Cortex of kidney (tissue), 1 donor: ENCODE measurements at places on chromosomes 5 and 9.

DNA sequence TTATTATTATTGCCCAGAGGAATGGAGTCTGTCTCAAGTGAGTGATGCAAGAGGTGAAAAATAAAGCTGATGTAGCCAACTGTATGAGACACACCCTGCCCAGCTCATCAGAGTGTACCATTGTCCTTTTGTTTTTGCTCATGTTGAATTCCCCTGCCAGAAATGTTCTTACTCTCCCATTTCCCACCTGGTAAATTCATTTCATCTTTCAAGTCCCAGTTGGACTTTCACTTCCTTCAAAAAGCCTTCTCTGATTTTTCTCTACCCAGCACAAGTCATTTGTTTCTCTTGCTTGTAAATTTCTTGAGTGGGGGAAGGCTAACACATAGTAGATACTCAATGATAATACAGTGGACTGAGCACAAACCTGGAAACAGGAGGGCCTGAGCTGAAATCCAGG, 394.5 kb upstream of the ZNF462 start:
- no peak for DNase-seq

DNA sequence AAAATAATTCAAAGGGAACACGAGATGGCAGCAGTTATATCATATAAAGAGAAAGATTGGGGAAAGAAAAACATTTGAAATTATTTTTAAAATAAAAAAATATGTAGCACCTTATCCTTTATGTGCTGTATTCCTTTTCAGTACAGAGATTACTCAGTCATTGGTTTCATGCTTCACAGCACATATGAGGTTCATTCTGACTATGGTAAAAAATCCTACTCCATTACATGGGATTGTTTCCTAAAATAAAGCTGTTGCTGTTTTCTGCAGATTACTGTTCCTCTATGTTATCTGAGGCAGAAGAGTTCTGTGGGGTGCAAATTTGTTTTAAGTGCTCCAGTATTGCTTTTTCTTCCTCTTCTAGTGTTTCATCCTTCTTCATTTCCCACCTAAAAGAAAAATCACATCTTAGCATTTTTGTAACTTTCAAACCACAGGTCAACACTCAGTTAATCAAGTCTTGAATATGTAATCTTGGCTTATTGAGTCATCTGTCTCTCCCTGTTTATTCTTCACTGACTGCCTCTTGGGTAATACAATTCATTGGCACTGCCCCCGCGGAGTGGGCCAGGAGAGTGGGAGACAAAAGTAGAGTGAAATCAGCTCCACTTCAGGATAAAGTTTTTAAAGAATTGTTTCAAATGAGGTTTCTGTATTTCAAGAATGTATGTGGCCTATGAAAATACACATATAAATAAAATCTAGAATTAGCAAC, 412.5 kb upstream of the POU5F2 start:
- no peak for DNase-seq

DNA sequence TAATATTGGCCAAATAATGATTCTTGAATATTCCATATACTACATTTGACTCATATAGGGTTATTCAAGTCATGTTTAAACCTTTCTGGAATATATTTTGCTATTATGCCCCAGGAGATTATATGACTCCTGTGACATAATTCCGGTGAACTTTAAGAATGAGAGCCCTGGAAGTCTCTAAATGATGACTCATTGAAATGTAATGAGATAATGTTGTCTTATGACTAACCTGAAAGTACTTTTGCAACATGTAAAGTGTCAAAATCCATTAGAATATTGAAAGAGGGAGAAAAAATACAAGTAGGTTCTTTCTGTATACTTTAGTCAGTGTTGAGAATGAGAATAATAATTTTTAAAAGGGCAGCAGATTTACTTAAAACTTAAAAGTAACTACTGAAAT, 830.4 kb downstream of the MAT2B start:
- no peak for DNase-seq

GRCh38 chr9:113620377-113621161, 157.0 kb downstream of the RGS3 start:
- no peak for DNase-seq

GRCh38 chr5:44900273-44900954, 91.7 kb downstream of the MRPS30 start:
- DNase-seq, result no peak

- no peak for DNase-seq
These were observed 1.3 kb downstream of the QSOX2 start for GRCh38 chr9:136244122-136244968.

GRCh38 chr5:57687596-57687995, 205.0 kb upstream of the ACTBL2 start:
- no peak for DNase-seq

- DNase-seq, result no peak
These were observed 10.7 kb upstream of the CREBRF start for GRCh38 chr5:173045474-173045873.

DNA sequence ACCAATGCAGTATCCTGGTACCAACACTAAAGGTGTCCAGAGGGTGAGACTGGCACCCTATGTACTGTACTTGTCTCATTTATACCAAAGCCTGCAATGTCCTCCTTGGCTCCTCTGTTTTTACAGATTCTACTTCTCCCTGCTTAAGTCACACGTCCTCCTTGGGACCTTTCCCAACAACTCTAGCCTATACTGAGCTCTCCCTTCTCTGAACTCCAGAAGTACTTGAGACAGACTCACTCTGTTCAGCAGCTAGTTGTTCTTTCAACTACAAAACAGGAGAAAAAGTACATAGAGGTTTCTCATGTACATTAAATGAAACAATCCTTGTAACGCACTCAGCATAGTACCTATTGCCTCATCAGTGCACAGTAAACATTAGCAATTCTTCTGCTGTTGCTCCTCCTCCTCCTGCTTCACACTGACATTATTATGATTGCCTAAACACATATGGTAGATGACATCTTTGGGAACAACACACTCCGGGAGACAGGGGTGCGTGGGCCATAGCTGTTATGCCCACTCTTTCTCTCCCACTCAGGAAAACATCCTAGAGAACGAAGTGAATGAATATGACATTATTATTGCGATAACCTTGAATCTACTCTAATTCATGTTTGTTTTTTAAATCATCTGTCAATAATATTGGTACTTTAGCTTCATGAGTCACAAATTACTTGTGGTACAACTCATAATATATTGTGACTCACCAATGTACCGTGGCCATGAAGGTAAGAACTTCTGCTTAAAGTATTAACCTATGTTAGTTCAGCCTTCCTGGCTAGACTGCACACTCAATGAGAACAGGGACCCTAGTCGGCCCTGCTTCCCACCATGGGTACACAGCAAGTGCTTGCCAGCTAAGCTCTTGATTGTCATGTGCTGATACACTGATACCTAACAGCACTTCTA, 180.3 kb upstream of the ADRA1B start:
- DNase-seq, result no peak

GRCh38 chr5:132431632-132432031, 58.9 kb downstream of the IRF1 start:
- no peak for DNase-seq

DNA sequence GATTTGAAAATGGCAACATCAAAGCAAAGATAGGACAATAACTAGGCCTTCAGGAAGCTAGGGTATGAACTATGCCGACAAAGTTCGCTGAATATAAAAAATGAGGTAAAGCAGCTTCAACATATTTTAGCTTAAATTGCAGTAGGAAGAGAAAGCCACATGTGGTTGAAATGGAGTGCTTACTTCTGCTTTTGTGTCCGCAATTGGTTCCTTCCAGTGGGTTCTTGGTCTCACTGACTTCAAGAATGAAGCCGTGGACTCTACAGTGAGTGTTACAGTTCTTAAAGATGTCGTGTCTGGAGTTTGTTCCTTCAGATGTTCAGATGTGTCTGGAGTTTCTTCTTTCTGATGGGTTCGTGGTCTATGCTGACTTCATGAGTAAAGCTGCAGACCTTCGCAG, 95.2 kb downstream of the APTX start:
- no peak for DNase-seq

DNA sequence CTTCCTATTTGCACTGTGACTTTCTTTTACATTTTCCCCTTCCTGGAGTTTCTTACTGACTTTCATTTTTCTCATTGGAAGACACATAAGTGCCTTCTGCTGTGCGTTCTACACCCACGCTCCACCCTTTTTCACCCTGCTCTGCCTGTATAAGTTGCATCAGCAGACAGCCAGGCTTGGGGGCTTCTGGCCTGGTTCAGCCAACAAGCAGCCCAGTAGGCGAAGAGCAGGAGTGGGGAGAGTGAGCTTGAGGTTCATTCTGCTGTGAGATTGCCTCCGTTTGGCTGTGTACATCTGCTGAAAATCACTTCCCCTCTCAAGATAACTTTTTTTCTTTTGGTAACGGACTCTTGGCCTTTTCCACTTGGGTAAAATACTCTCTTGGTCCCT, 38.4 kb downstream of the RASGRF2 start:
- no peak for DNase-seq

GRCh38 chr9:120441426-120442307, 138.3 kb downstream of the CDK5RAP2 start:
- DNase-seq, result no peak

DNA sequence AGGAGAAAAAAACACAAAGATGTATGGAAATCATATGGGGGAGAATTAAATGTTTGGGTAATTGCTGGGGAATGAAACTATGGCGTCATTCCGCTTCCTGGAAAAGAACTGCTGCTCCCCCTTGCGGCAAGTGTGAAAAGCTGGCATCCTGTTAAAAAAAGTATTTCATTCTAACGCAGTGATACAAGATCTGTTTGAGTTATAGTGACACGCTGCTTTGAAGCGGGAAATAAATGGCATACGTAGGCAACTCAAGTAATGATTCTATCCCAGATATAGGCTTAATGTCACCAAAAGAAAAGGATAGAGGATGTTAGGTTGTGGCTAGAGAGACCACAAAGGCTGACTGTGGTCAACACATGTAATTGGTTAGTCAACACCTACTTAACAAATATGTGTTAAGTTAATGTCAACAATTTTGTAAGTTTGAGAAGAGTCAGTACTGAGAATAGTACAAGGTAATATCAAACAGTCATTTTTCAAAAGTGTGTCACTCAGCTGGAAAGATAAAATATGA, 70.2 kb upstream of the ALDH1A1 start:
- DNase-seq, result no peak

DNA sequence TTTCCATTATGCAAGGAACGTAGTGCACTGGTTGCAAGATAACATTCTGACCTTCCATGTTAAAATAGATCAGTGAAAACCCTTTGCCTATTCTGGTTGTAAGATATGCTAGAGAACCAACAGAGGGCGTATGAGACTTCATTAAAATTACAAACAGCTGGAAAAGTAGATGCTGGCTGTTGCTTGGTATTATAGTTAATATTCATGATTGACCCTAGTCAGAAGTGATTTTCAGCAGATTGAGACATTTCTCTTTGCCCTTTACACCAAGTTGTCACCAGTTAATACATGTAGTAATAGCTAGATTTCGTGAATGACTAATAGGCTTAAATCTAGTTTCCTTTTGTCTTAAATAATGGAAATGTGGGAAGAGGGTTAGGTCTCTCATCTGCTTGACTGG, 13.8 kb upstream of the FGF18 start:
- no peak for DNase-seq

DNA sequence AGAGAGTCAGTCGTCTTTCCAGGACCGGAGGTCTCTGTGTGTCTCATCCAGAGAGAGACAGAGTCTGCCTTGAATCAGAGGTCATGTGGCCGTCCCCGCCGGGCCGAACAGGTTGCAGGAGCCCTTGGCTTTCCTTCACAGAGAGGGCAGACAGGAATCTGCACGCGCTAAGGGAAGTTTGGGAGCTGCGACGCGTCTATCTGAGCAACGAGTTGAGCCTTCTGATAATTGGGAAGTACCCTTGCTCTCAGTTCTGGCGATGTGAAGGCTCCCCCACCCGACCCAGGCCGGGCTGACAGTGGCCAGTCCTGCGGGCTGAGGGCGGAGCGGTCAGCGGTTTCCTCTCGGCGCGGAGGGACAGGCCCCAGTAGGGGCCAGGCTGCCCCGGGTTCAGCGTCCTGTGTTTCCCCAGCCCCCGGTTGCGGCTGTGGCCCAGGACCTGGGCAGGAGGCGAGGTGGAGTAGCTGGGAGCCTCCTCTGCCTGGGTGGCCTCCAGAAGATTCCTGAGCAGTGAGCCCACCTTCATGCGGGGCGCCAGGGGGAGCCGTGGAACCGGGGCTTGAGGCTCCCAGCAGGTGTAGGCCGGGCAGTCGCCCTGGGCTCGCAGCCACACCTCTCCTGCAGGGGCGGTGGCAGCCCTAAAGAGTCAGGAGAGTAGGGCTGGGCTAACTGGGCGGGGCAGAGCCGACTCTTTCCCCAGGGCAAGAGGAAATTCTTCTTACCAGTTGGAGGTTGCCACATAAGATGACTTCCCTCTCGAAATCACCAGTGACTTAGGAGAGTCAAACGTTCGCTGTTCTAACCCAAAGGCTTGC, 13.9 kb downstream of the NR2F1 start:
- no peak for DNase-seq

- DNase-seq, result no peak
These were observed 563.7 kb upstream of the DAP start for GRCh38 chr5:11324521-11325289.

GRCh38 chr5:59798862-59799667, 94.5 kb downstream of the PDE4D start:
- no peak for DNase-seq

GRCh38 chr9:2767800-2768677, 50.7 kb downstream of the KCNV2 start:
- DNase-seq, result no peak

DNA sequence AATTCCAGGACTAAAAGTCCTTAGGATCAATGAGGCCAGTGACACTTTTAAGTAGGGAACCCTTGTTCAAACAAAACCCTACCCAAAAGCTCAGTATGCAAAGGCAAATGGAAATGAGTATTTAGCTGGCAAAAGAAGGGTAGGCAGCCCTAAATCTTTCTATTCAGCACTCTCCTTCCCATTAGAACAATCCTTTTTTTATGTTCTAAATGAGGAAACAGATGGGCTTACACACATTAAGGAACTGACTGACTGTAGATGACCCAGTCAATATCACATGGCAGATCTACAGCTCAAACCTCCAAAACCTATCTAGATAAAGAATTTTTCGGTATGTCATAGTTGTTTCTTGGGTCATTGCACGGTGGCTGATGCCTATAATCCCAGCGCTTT, 7.2 kb downstream of the CSNK1A1 start:
- no peak for DNase-seq

DNA sequence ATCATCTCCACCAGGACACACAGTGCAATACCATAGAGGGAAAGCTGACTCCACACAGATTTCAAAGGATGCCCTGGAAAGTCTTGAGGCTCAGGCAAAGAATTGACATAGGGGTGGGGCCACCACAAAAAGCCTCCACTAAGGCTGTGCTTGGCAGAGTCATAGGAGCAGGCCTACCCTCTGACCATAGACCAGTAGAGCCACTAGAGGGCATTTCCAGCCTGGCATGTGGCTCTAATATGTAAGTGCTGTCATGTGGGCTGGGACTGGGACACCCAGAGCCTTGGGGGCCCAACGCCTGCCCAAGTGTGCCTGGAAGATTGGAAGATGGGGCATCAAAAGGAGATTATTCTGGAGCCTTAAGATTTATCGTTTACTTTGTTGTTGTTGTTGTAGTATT, 726.0 kb downstream of the DNAH5 start:
- no peak for DNase-seq
